ENCODE measurements at places on chromosomes 12 and 14.

DNA sequence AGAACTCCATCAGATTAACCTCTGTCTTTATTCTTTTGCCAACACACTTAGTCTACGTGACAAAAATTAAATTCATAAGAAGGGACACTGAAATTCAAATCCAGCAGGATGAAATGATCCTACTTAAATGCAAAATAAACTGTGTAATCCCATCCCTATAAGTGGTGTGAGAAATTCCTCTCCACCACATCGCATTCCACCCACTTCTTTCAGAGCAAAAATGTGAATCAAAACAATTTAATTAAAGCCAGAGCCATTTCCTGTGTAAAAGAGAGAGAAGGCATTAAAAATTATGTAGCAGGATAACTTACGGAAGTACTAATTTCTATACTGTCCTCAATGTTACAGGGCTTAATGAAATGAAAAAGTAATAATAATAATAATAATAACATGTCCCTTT lies 844.3 kb downstream of the GALC start:
- no peak for DNase-seq

DNA sequence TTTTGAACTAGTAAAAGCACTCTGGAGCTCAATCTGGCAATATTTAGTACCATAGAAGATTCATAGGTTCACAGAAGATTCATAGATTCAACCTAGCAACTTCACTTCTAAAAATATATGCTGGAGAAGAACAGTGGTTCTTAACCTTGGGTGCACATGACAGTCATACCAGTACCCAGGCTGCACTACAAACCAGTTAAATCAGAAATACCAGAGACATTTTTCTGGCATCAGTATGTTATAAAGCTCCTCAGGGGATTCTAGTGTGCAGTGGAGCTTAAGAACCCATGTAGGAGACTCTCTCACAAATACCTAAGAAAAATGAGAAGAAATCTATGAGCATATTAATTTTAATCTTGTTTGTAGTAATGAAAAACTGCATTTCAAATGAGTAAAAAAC lies 46.6 kb downstream of the CNTN1 start:
- no peak for DNase-seq

GRCh38 chr12:67807814-67808213 lies 159.3 kb downstream of the DYRK2 start:
- no peak for DNase-seq

DNA sequence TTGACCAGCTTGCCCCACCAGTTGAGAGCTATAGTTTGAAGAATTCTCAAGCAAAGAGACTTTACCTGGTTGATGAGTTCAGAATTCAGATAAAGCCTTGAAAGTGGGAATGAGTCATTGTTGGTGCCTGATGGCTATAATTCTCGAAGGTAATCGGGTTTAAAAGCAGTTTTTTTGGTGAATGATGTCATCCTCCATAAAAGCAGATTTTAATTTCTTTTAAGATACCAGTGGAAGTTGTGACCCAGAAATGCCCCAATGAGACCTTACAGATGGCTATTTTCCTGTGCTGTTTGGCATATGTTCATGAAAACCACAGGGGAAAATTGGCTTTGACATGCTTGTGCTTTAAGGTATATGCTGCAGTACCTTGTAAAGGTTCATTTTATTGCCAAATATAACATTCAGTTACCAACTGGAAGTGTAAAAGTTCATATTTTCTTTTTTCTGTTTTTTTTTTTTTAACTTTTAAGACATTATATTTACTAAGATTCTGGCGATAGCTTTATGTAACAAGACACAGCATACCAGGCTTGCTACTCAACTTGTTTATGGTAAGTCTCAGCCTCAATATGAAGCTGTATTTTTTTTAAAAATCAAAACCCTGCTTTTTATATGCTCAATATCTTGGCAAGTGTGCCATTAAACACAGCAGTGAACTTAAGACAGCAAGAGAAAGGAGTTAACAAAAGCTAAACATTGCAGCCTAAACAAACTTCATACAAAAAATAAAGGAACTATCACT lies 119.3 kb downstream of the LMNTD1 start:
- DNase-seq = no peak

DNA sequence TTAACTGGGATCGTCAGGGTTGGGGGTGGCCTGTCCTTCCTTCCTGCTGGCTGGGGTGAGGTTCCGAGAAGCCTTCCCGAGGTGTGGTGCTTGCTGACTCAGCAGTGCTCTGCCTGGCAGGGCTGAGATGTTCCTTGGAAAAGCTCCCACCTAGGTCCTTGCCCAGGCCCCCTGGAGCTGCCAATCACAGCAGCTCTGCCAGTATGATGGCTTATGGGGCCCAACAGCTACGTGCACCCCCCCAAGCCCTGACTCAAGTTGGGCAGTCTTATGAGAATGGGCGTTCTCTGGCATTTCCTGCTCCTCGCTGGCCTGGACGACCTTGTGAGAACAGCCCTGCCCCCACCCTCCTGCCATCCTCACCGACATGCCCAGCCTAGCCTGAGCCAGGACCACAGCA lies 292.2 kb upstream of the CRY1 start:
- DNase-seq = no peak

DNA sequence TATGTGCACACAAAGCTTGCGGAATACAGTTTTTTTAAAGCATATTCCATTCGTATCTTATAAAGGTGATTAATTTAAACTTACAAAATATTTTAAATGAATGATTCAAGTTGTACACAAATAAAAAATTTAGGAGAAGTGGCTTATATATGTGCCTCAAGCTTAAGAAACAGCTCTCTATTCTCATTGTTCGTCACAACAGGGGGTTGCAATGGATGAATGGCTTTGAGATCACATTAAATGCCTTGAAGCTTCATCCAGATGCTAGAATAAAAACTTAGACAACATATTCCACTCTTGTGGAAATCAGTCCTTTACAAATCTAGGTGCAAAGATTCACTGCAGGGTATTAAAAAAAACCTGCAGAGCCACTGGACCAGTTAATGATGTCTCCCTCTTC lies 303.9 kb upstream of the LRFN5 start:
- no peak for DNase-seq

DNA sequence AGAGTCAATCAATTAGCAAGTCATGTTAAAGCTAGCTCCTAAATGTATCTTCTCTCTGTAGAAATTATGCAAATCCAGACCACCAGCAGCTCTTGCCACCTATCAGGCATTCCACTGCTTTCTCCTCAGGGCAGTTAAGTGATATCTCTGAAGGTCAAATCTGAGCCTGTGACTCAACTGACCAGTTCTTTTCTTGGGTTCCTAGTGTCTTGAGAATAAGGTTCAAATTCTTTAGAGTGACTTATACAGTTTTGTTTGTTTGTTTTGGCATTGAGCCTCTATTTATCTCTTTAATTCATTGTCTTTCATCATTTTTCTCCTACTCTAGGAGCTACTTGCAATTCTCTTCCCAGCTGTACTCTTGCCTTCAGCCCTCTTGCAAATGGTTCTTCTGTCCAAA lies 2.5 kb upstream of the LRIG3 start:
- no peak for DNase-seq

GRCh38 chr12:81564237-81564636 lies 194.9 kb downstream of the PPFIA2 start:
- no peak for DNase-seq

- no peak for DNase-seq
Observed at GRCh38 chr12:94149781-94150239, 1.4 kb downstream of the PLXNC1 start.

- no peak for DNase-seq
Observed at GRCh38 chr12:109218996-109219395, 90.1 kb downstream of the FOXN4 start.

GRCh38 chr12:22935090-22935489 lies 310.1 kb downstream of the ETNK1 start:
- DNase-seq = no peak

GRCh38 chr12:58915634-58916033 lies 4.7 kb downstream of the LRIG3 start:
- peak; percentile 64 for DNase-seq

All from renal cortex interstitium (tissue), 15 donors.